ENCODE measurements at places on chromosomes 13 and 19.
A peak's percentile ranks its signal among the peaks of the same experiment; 100 is the strongest.

GRCh38 chr13:102724923-102725322 lies 30.1 kb upstream of the METTL21C start:
- DNase-seq = no peak

DNA sequence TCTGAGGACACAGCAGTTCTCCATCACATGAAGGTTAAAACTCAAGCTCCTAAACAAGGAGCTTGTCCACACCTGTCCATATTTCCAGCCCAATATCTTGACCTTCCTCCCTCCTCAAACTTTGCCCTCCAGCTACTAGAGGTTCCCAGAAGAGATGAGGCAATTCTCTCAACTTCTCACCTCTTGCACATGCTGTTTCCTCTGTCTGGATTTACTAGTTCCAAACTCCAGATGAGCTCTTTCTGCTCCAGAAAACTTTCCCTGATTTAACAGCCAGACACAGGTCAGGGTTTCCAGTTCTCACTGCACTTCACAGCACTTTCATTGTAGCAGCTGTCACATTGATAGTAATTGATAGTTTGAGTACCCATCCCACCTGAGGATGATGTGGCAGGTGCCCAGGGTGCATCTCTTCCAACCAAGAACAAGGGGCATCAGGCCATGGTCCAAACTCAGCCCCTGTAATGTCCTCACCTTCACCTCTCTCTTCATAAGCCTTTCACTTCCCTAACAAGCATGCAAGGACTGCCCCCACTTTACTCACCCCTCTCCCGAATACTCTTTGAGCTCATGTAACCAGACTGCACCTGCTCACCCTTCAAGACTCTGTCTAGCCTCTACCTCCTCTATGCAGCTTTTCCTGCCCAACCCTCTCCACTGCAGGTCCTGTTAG lies 3.0 kb upstream of the WDFY2 start:
- no peak for DNase-seq

- DNase-seq = no peak
These were observed 6.2 kb downstream of the NDUFA11 start for GRCh38 chr19:5897189-5897969.

DNA sequence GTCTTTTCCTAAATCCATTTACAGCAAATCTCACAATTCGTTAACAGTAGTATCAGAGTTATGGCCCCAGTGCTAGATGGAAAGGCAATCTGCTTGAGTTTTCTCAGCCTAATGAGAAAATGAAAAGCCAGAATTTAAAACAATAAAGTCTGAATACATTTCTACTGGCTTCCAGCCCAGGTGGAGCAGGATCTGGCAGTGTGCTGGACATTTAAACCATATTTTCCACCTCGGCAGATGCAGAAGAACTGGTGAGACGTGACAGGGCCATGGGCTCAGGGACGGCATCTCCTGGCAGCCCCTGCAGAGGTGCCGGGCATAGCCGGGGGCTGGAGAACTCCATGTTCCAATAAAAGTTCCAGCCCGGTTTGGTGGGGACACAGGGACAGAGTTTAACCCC lies 7.1 kb downstream of the SMIM7 start:
- DNase-seq = no peak

DNA sequence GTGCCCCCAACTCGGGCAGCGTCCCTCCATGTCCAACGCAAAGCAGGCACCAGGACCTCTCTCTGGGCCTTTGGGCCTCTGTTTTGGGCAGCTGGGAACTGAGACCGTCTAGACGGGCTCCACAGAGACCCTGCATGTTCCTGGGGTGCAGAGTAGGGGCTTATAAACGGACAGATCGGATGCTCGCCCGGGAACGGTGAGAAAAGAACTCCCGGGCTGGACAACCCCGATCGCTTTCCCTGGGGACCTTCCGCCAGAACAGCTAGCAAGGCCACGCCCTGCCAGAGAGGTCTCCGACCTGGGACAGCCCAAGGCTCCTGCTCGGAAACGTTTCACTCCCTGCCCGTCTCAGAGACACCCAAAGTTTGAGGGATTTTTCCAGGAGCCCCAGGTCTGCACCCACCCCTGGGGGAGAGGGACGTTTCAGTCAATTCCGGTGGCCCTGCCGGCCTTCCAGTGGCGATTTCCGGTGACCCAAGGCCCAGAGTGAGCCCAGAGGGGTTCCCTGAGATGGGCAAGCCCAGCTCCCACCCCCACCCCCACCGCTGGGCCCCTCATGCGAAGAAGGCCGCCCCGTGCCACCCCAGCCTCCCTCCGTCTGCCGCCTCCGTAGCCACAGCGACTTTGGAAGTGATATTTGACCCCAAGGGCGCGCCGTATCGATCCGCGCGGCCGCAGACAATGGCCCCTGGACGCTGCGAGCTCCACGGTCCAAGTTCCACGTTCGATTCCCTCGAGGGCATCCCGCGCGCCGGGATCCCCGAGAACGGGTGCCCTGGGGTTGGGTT lies 1.7 kb downstream of the NR2F6 start:
- no peak for DNase-seq

DNA sequence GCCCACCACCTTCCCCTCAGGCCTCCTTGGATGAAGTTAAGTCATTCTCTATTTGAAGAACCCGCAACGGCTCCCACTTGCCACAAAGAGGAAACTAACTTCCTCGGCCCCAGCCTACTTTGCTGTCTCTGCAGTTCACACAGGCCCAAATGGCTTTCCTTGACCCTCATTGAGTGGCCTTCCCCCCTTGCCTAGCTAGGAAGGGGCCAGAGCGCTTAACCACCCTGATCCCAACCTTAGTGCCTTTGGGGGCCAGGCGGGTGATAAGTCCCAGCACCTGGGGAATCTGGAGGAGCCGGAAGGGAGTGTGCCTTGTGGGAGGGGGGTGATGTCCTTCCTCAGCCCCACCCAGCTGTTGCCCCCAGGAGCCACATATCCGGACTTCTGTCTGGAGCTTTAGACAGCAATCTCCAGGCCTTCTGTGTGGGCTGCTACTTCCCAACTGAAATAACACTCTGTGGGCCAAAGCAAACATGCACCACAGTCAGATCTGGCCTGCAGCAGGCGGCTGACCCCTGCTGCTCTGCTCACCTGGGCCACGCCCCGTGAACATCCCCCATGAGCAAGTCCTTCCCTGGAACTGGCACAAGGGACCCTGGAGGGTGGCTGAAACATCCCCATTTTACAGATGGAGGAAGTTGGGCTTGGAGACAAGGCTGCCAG lies 10.5 kb downstream of the NECTIN2 start:
- no peak for DNase-seq

GRCh38 chr13:46712524-46712923 lies 84.4 kb downstream of the ESD start:
- no peak for DNase-seq

GRCh38 chr19:13984186-13984585 lies 21.9 kb downstream of the RFX1 start:
- DNase-seq = no peak

- DNase-seq = no peak
These were observed 140.9 kb upstream of the UBL3 start for GRCh38 chr13:29991343-29991742.

DNA sequence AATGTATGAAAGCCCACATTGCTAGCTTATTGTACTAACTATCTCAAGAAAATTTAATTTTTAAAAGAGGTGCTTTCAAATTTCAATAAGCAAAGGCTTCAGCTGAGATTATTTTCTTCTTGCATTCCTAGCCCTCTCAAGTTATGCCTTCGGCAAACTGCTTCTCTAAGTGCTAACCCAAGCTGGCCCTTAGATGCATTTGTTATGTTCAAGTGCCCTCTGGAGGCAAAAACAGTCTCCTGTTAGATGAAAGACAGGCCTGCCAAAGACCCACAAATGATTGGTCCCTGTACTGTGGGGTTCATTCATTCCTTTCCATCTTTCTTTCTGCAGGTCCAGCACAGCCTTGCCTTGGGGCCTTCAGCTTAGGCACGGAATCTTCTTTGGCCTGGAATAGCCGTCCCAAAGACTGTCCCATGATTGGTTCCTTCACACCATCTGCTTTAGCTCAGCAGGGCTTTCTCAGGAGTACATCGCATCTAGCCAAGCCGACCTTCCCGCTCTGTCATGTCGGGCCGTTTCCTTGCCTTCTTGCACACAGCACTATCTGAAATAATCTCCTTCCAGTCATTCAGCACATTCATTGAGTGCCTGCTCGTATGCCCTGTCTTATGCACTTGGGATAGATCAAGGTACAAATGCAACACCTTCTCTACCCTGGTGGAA lies 26.4 kb upstream of the TPTE2 start:
- no peak for DNase-seq

DNA sequence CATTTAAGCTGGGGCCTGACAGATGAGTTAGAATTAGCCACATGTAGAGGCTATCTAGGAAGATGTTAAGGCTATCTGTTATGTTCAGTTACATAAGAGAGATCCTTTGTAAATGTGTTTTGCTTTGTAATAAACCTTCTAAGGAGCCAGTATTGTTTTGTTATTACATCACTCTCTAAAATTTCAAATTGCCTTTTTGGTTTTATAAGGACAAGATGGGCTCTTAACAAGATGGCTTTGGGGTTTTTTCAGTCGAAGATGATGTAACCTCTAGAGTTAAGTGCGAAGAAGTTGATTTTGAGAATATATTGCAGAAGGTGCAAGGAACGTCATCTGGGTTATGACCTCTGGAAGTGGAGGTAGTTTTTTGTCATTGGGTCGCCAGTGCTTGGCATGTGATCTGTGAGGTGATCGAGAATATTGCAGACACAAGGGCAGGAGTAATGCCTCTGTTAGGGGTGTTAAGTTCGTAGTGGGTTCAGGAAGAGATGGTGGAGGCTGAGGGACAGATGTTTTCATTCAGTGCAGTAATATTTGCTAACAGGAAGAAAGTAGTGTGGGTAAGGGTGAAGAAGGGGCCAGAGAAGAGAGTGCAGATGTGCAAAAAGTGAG lies 12.7 kb downstream of the LSM14A start:
- no peak for DNase-seq

GRCh38 chr13:71460211-71460610 lies 406.8 kb downstream of the DACH1 start:
- DNase-seq = no peak

DNA sequence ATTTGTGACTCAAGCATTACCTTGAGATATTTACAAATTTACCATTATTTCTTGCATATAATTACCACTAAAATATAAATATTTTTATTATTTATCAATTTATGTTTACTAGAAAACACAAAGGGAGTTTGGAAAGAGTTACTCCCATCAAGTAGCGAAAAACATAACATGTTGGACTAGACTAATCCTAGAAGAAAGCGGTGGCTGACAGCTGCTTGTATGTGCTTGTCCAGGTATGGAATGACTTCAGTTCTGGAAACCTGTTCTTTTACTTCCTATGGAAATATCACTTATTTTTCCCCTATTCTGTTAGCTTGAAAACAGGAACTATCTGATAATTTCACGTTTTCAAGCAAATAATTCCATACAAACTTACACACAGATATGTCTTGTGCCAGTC lies 28.5 kb downstream of the SLITRK1 start:
- no peak for DNase-seq

- no peak for DNase-seq
These were observed 32.1 kb downstream of the SMAD9 start for GRCh38 chr13:36887758-36888521.

DNA sequence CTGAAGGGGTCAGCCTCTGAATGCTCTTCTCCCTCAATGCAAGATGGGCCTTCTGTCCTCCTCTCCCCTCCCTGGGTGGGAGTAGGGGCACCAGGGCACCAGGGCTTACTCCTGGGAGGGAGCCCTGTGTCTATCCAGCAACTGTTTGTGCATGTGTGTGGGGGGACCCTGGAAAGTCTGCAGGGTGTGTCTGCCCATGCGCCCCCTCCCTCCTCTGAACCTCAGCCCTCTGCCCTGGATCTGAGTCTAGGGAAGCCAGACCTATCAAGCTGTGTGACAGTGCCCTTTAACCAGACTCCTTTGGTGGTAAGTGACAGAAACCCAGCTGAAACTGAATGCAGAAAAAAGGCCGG lies 213.3 kb upstream of the ZNF536 start:
- no peak for DNase-seq

DNA sequence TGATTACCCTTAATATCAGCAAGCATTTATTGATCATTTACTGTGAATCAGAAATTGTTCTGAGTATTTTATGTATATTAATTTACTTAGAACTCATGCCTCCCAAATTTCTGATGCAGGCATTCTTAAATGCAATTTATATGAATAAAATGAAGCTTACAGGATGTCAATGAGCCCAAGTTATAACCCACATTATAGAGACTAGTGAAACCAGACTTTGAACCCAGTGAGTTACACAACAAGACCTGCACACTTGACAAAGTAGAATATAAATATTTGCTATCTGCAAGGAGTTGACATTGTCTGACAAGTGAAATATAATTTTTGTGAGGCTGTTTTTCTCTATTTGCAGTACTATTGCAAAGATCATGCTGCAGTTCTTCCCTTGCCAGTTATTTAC lies 656.0 kb downstream of the GPC5 start:
- DNase-seq = no peak

DNA sequence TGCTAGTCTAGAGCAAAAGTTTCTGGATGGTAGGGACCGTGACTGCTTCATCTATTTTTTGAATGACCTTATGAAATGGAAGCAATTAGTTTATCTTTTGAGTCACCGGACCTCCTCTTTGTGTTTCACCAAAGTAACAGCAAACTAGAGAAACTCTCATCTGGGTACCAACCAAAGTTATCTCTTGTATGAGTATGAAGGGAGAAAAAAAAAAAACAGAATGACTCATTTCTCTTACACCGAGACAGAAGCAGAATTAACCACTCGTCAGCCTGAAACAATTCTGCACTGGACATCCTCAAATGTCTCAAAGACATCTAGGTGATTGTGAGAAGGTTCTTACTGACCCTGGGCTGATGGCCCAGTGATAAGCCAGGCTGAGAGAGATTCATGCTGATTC lies 18.3 kb downstream of the ZNF100 start:
- no peak for DNase-seq

DNA sequence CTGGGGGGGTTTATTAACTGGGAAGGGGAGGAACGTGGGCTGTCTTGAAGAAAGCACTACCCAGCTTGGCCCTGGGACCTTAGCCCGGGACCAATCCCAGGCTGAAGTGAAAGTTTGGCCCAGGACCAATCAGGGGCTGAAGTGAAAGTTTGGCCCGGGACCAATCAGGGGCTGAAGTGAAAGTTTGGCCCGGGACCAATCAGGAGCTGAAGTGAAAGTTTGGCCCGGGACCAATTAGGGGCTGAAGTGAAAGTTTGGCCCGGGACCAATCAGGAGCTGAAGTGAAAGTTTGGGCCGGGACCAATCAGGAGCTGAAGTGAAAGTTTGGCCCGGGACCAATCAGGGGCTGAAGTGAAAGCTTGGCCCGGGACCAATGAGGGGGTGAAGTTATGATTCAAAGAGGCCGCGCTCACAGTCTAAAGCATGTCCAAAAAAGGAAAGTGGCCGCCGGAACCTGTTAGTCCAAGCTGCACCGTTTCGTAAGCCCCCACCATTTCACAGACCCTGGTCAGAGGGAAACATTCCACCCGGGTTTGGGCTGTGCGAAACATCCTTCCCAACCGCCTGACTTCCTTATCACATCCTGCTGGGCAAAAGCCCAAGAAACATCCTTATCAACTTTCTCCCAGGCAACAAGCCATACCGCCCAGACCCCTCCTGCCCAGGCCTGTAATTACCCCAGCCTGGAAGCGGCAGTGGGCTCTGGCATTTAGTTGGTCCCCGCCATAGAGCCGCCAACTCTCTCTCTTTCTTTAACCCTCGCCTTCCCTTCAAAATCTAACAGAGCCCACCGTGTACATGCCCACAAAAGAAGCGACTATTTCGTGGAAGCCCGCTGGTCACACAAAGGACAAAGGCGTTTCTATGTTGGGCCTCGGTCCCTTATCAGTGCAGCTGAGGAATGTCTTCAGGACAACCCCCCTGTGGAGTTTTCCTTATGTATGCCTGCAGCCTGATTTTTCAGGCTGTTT lies 1.1 kb downstream of the ZNF850 start:
- peak; percentile 41 for DNase-seq
